ENCODE measurements at places on chromosomes 1 and 21. TPM values are rescaled to one million over a fixed set of nuclear protein-coding genes. Genes with fewer than 3 reads are reported as not detected.

RGS8 gene
- total RNA-seq: 1.7 TPM

HSPA6 gene
- total RNA-seq: 2.7 TPM

- DNase-seq: no peak
These were observed 4.4 kb upstream of the PHC2 start for GRCh38 chr1:33435096-33435820.

GRCh38 chr1:167289075-167289442 is 68.4 kb downstream of the POU2F1 start:
- no peak for DNase-seq

- peak; percentile 67 for DNase-seq
These were observed 45.2 kb upstream of the RXRG start for GRCh38 chr1:165490175-165490574.

- no peak for DNase-seq
These were observed 6.0 kb downstream of the KCND3 start for GRCh38 chr1:111983500-111983899.

DNA sequence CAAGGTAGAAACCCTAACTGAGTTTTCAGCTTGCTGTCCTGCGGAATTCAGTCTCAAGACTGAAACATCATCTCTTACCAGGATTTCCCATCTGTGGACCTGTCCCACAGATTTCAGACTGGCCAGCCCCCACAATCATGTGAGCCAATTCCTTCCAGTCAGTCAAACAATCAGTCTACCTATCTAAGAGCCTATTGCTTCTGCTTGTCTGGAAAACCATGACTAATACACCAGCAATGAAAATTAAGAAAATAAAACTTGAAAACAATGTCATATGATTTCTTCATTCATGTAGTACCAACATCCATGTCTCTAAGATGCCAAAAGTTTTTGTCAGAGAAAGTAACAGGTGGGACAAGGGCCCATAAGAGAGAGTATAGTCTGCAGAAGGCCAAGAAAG is 57.6 kb upstream of the CRB1 start:
- no peak for DNase-seq

DNA sequence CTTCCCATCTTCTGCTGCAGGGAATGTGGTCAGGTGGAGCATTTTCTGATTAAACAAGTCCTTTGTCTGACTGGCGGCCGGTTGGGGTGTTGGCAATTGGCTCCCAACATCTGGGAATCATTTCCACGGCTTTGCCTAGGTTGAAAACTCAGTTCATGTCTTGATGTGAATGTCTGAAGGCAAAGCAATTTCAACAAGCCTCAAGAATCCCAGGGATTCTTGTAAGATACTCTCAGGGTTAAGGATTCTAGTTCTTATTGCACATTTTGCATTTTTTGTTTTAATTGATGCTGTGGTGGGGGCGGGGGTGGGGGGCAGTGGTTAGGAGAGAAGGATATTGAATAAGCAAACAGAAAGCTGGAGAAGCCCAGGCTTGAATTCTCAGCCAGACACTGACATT is 273.9 kb downstream of the KIF26B start:
- no peak for DNase-seq

- no peak for DNase-seq
These were observed 54.4 kb upstream of the CDC42BPA start for GRCh38 chr1:227372726-227373130.

DNA sequence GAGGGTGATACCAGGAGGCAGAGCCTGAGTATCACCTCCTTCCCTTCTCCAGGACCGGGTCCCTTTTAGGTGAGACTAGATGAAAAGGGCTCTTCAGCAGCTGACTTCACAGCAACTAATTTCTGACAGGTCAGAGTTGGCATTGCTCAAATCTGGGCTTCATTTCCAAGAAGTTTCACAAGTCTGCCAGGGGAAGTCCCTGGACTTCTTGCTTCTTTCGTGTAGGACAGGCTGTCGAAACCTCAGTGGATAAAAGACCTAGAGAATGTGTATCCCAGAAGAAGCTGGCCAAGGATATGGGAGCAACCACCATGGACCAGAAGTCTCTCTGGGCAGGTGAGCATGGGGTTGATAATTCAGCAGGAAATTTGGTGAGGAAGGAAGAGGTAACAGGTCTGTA is at the start of gene CHI3L2:
TSS of gene CHI3L2 (plus strand) at position 280 of the 400 bp plus-strand sequence. CDS start at position 297, 17 bp downstream.
- no peak for DNase-seq

DNA sequence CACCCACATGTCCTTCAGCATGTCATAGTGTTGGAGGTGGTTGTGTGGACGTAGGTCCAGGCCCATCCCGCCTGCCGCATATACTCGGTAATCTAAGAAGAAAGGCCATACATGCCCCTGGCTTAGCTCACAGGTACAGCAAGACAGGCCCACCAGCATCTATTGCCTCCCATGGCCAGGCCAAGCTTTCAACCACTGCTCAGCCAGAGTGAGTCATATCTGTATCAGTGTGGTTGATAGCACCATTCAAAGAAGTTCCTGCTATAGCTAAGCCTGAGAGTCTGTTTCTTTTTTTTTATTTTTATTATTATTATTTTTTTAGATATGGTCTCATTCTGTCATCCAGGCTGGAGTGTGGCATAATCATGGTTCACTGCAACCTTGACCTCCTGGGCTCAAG is 17.0 kb downstream of the KLHDC8A start:
- DNase-seq: no peak

Data from ovary (tissue), 10 donors.